ENCODE measurements at places on chromosomes 5 and 9.

GRCh38 chr5:96256795-96257470, 176.1 kb downstream of the PCSK1 start:
- DNase-seq, result no peak

DNA sequence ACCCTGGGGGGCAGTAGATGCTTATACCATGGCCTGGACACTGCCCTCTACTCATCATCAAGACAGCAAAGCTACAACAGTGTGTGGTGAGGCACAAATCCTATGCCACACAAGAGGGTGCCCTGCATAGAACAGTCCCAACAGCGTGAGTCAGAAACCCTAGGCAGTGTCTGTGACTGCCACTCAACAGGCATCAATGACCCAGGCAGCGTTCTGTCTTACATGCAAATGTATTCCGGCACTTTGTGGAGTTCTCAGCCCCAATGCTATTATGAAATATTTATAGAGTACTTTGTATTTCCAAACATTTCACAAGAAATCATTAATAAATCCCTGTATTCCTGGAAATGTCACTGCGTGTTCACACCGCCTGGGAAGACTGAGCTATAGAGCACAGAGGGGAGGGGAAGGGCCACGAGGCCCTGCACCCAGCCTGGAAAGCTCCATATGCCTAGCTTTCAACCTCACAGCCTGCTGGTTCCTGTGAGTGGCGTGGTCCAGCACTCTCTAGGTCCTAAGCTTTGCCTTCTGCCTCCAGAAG, 77.7 kb downstream of the NIPSNAP3B start:
- no peak for DNase-seq

- no peak for DNase-seq
These were observed 10.7 kb upstream of the CORO2A start for GRCh38 chr9:98203153-98203552.

DNA sequence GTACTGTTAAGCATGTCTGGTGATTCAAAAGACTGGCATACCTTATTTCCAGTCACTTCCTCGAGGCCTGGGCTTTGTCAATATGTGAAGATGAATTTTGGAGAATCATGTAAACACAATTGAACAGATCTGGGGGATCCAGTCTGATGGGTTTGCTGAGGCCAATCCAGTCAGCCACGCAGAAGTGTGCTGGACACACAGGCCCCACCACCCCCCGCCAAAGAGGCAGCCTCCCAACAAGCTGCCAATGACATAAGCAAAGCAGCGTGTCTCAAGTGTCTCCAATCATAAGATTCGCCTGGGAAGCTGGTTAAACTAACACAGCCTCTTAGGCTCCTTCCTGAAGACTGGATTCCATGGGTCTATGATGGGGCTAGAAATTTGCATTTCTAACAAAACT, 192.9 kb upstream of the KLF9 start:
- no peak for DNase-seq

GRCh38 chr9:76560481-76560922, 101.5 kb downstream of the GCNT1 start:
- DNase-seq, result no peak

DNA sequence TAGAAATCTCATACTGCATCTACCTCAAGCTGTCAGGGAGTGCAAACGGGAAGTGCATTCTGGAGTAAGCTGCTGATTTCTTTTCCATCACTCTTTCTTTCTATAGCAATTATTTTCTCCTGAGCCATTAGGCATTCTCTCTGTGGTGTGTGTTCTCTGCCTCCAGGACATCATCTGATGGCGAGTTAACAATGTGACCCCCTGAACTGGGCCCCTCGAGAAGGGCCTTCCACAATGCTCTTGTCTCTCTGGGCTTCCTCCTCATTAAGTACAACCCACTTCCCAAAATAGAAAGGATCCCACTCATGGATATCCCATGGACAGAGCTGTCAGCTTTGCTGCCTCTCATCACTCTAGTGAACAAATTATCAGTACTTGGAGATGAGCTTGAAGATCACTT, 96.7 kb upstream of the PRRC1 start:
- DNase-seq, result no peak

GRCh38 chr5:76269932-76270610, 133.0 kb upstream of the IQGAP2 start:
- DNase-seq, result no peak

All from stimulated activated CD4-positive, alpha-beta T cell treated with anti-CD3 and anti-CD28 coated beads, Interleukin-12 subunit alpha, Interleukin-12 subunit beta, amount 100 ng/mL, for 4 hours (primary cell).